ENCODE measurements at places on chromosomes 6 and 20. TPM values are rescaled to one million over a fixed set of nuclear protein-coding genes. Genes with fewer than 3 reads are reported as not detected.

GRCh38 chr20:4871486-4871885 lies 129.8 kb downstream of the SLC23A2 start:
- no peak for DNase-seq

DNA sequence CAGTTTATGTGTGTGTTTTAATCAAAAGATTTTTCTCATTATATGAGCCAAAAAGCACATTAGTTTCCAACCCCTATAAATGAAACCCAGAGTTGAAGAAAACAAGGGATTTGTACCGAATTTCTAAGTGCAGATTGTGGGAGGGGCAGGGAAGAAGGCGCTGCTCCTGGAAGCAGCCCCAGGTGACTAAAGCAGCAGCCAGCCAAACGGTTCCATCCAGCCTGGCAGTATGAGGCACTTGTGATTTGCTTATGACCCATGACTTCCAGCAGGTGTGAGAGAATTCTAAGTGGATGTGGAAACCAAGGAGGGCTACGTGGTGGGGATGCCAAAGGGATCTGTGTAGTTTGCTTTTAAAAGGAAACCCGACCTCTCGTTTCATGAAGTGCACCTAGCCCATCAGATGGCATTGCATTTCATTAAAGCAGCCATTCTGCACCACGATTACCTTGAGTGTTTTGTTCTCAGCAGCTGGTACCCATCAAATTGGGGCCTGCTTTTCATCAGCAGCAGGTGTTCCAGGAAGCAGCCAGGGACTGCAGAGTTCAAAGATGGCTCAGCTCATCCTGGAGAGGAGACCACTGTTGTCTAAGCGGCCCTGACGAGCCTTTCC lies 79.1 kb downstream of the DTD1 start:
- no peak for DNase-seq

GRCh38 chr6:113447088-113447831 lies 409.9 kb upstream of the MARCKS start:
- DNase-seq, result no peak

The DYNLT2 gene
- 3.6 TPM for total RNA-seq

The BACH2 gene
- 17.9 TPM for total RNA-seq

- no peak for DNase-seq
Measured at GRCh38 chr6:110357664-110358552, at the start of gene METTL24. TSS of gene METTL24 (minus strand) at chr6:110358349. CDS start at chr6:110358272, 77 bp downstream.

DNA sequence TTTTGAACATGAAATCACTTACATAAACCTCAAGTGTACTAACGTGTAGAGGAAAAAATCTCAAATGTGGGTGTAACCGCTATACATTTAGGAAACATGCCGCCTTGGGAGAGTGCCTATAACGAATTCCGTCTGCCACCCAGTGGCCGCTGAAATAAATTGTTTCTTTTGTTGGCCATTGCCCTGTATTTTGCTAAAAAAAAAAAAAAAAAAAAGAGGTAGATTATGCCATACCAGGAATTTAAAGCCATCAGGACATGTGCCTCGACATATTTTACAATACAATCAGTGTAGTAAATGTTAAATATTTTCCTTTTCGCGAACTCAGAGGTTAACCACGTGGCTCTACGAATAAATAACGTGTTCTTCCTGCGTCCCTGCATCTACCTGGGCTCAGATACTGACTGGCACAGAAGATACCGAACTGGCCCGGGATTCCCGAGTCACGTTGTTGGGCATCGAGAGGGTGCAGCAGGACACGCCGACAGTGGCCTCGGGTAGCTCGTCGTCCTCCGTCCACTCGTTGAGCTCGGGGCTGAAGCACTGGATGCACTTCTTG lies 14.3 kb downstream of the KLHL31 start:
- DNase-seq, result peak; percentile 57

GRCh38 chr6:100269189-100269588 lies 195.5 kb downstream of the SIM1 start:
- no peak for DNase-seq

The NFATC2 gene
- 4.7 TPM for total RNA-seq

The MUC21 gene
- not detected for total RNA-seq

The PKIB gene
- 6.2 TPM for total RNA-seq

The CFB gene
- total RNA-seq, result 8.9 TPM

DNA sequence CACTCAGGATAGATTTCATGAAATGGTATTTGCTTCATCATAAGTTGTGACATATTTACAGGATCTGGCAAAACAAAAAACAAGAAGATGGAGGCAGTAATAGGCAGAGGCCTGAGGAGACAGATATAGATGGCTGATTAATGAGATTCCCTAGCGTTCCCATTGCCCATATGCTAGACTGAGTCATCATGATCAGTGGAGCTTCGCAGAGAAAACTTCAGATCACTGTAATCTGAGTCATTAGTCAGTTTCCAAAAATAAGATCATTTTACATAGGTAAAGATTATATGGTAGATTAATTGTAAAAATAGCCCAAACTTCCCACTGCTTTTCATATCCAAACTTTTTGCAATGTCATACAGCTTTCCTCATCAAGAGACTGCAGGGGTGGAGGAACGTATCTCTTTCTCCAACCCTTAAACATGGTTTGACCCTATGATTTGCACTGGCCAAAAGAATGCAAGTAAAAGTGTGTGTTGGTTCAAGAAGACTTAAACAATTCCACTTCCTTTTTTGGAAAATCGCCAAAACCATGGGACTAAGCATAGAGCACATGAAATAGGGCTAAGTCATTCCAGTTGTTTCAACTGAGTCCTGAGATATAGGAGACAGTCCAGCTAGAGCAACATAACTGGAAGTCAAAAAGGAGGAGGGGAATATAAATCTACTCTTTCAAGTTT lies 626.0 kb downstream of the RNF144B start:
- no peak for DNase-seq

DNA sequence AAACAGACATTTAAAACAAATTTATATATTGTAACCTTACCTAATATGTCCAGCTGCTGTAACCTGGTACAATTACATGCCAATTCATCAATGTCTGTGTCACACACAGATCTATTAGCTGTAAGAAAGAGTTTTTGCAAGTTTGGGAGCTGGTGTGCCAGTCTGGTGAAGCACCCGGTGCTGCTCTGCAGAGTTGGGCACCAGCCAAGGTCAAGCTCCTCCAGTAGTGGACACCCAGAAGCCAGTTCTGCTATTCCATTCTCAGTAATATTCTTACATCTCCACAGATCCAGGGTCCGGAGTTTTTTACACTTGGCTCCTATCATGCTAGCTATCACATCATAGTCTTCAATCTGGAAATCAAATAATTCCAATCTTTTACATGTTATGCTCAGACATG lies 41.0 kb downstream of the POU3F2 start:
- no peak for DNase-seq

- no peak for DNase-seq
Measured at GRCh38 chr6:2733324-2733723, 17.4 kb downstream of the MYLK4 start.

DNA sequence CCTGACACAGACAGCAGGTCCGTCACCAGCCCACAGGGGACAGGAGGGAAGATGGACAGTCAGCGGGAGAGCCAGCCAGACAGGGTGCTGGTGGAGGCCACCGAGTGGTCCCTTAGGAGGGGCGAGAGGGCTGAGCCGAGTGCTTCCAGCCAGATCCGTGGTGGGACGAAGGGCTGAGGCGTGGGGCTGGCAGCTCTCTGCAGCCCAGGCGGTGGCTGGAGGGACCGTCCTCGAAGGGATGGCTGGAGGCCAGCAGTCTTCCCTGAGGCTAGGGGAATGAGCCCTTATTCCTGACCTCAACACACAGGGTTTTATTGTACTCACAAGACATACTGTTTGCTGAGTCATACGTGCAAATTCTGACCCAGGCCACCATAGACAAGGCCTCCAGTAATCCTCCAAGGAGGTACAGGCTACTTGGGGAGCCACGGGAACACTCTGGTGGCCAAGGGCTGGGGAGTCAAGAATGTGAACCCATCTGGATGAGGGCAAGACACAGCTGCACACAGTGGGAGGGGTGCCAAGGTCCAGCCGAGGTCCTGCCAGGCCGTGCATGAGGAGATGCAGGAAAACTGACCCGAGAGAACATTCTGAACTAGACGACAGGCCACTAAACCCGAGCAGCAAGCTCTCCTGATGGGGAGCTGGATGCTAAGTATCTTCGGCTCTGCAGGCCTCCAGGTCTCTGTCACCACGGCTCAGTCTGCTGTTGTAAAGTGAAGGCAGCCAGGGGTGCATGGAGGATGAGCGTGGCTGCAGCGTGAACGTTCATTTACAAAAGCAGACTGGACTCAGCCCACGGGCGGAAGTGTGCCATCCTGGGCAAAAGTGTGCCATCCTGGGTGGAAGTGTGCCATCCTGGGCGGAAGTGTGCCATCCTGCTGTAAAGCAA lies 242.5 kb downstream of the TTLL2 start:
- peak; percentile 47 for DNase-seq

- DNase-seq, result no peak
Measured at GRCh38 chr6:130365166-130366106, at the start of gene TMEM200A. TSS of gene TMEM200A (plus strand) at chr6:130366017. CDS start at chr6:130440423, 74,406 bp downstream.

The ERVFRD-1 gene
- total RNA-seq, result not detected

The CNBD2 gene
- 2.6 TPM for total RNA-seq
